Stimulated activated CD4-positive, alpha-beta T cell treated with anti-CD3 and anti-CD28 coated beads, TNF-alpha, amount 100 ng/mL, for 48 hours (primary cell): ENCODE measurements at places on chromosomes 5 and 9.

- DNase-seq: no peak
Measured at GRCh38 chr5:145908206-145908960, 28.0 kb upstream of the SH3RF2 start.

- no peak for DNase-seq
Measured at GRCh38 chr9:137670391-137671195, 51.8 kb downstream of the EHMT1 start.

DNA sequence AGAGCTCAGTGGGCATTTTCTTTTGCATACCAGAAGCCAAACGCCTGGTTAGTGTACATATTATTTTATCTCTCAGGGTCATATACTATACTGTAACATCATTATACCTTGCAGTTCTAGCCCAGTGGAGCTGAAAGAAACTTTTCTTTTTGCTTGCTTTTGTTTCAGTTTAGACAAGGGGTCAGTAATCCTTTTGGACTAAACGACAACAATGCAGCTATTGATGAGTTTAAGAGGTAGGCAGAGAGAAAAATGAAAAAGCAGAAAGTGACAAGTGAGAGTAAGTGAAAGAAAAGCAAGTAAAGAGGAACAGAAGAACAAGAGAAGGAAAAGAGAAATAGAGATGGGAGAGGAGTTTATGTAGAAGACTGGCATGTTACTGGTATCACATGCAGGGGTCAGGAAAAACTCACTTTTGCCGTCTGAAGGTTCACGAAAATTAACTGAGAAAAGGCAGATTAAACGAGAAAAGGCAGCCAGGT, 47.4 kb upstream of the TENT2 start:
- DNase-seq: no peak

DNA sequence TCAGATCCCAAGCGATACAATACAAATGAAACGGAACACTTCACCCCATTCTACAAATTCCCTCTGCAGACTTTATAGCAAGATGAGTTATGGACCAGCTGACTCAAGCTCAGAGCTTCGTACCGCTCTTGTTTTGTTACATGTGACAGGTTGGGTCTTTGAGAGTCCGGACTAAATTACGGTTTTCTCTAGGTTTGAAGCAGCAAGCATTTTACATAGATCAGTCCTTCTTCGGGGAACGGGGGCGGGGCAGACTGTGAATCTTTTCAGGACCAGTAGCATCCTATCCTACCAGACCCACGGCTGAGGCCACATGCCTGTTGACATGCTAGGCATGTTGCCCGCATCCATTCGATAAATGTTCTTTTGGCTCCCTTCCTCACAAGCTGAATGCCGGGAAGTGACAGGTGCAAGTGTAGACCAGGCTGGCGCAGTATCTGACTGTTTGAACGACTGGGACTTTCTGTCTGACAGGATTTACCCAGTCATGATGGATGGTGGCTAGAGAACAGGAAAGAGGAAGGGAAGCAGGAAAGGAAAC, 811.0 kb upstream of the GRAMD2B start:
- DNase-seq: no peak

- DNase-seq: no peak
Measured at GRCh38 chr9:92807757-92808725, 43.4 kb upstream of the BICD2 start.

- DNase-seq: no peak
Measured at GRCh38 chr5:137095597-137095996, 403.5 kb downstream of the SPOCK1 start.
